CD4-positive, alpha-beta T cell treated with Interleukin-6 for 4 hours (primary cell): ENCODE measurements at places on chromosomes 1 and 21.

GRCh38 chr1:64440183-64440826 is 29.6 kb upstream of the CACHD1 start:
- DNase-seq = no peak

- DNase-seq = no peak
Measured at GRCh38 chr1:218364028-218364710, 19.0 kb downstream of the TGFB2 start.

DNA sequence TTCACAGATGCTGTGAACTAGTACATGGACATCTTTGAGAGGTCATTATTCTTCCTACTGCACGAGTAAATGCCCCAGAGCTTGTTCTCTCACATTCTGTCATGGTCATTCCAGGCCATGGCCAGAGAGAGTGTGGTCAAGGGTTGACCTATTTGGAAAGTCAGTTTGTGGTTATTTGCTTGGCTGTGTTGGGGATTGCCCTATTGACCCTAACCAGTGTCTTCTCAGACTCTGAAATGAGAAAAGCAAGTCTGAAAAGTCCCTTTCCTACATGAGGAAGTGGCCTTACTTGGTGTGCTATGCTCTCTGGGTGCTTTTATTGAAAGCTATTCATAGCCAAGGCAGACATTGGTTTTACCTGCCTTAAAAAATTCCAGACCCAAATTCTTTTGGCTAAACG is 26.6 kb downstream of the CLIC6 start:
- no peak for DNase-seq

GRCh38 chr1:233443040-233443760 is 115.7 kb downstream of the MAP3K21 start:
- no peak for DNase-seq

DNA sequence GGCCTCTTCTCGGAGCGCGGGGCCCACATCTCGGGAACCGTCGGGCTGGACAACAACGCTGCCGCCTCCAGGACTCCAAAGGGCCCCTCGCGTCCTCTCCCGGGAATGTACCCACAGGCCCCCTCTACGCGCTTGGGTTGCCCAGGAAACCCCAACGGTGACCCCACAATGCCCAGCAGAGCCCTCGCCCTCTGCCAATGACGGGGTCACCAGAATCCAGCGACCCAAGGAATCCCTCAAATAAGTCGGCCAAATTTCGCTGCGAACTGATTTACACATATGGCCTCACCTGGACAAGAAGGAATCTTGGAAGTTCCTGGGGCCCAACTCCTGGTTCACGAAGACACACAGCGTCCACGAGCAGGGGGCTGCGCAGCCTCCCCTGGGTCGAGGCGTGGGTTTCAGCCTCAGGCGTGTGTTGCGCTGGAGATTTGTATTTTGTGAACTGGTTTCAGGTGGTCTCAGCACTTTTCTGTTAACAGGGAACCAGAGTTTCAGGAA is 78.1 kb downstream of the DESI2 start:
- DNase-seq = no peak

DNA sequence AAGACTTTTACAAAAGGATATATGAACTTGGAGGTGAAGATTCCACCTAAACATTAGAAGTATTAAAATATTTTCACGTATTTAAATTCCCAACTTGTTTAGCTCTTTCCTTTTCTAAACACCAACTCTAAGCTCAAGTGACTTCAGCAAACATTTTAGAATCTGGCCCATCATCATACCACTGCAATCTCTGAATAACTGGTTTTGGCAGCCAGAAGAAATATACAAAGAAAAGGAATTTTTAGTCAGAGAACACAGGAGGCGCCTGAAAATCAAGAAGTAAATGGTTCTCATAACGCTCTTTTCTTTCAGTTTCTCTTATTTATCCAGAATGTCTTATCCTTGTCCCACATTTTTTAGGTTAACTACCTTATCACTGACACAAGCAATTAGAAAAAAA is 10.4 kb downstream of the TAF1A start:
- DNase-seq = no peak

- DNase-seq = no peak
Measured at GRCh38 chr1:90926971-90927370, 94.9 kb downstream of the ZNF644 start.

GRCh38 chr1:31412205-31412604 is 808 bp upstream of the SERINC2 start:
- no peak for DNase-seq

- no peak for DNase-seq
Measured at GRCh38 chr1:227315629-227316346, 2.5 kb downstream of the CDC42BPA start.
